ENCODE measurements at places on chromosomes 5 and 9.

DNA sequence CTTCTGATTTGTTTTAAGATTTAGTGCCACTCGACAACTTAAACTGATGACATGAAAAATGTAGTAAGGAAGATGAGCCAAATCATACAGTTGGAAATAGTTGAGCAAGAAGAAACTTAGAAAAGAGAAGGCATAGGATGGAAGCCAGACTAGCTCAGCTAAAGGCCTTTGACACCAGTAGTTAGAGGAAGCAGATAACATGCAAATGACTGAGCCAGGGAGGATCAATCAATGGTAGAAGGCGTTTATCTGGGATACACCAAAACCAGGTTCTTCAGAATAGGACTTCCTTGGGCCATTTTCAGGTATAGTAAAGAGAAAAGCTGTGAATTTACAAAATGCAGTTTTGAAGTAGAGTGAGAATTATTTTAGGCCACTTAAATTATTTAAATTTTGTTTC is 3.2 kb downstream of the TDRD7 start:
- DNase-seq, result no peak

DNA sequence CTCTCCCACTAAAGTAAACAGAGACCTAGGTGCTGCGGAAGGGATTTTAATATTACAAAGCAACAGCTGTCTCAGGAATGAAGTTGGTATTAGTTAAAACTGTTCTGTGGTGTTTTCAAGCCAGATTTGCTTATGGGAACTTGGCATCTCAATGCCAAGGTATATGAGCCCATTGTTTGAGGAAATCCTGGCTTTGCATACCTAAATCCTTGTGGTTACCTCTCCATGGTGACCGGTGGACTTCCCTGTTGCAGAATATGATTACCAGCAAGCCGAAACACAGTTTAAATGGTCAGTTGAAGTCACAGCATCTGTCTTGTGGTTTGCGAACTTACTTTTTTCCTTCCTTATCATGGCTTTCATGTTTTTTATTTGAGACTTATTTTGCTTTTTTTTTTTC is 62.3 kb upstream of the TXNDC8 start:
- DNase-seq, result no peak

DNA sequence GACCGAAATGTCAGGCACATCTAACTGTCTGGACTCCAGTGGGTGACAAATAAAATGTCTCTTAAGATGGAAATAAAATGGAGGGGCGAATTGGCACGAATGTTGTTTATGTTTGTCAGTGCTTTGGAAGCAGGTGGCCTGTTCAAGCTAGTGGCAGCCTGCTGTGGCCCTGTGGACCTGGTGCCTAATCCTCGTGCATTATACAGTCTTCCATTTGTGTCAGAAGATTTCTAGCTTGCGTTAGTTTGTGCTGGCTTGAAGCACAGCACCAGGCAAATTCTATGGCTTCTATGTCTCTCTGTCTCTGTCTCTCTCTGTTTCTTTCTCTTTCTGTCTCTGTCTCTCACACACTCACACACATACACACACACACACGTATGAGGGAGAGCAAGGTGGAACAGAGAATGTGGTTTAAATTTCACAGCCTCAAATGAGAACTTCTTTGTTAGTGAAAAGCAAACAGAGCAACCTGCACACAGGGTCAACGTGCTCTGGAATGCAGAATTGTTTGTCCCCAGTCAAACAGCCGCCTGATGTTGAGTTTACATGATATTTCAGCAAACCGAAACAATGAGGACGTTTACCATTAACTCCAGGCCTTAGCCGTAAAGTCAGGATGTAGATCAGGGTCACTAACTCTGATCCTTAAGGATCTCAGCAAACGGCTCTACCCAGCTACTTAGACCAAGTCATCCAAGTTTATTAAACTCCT is 39.0 kb upstream of the CD180 start:
- DNase-seq, result no peak

GRCh38 chr5:11903614-11904264 is 507 bp downstream of the CTNND2 start:
- no peak for DNase-seq

- no peak for DNase-seq
Measured at GRCh38 chr5:104431981-104432380, 869.4 kb upstream of the NUDT12 start.

GRCh38 chr9:135707252-135708138 is 5.5 kb downstream of the KCNT1 start:
- DNase-seq, result no peak

- DNase-seq, result no peak
Measured at GRCh38 chr5:66273121-66273520, 129.0 kb downstream of the SREK1 start.

- no peak for DNase-seq
Measured at GRCh38 chr5:40480392-40480791, 199.3 kb upstream of the PTGER4 start.

DNA sequence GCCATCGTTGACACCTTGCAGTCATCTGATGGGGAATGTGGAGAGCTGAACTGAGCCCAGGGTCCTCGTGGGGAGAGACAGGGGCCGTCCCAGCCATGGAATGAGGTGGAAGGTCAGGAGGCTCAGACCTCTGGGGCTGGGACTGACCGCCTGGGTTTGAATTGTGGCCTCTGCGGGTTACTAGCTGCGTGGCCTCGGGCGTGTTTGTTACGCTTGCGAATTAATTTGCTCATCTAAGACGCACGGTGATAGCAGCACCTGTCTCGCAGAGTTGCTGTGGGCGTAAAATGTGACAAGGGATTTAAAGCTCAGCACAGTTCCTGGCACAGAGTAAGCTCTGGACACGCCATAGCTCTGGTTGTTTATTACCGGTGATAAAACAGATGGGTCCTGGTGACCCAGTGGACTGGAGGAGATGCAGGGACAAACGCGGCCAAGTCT is 19.4 kb upstream of the DAB2IP start:
- no peak for DNase-seq

GRCh38 chr5:142806841-142807267 is 36.7 kb downstream of the ARHGAP26 start:
- peak; percentile 58 for DNase-seq

- DNase-seq, result no peak
Measured at GRCh38 chr5:107342371-107342770, 328.4 kb downstream of the EFNA5 start.

DNA sequence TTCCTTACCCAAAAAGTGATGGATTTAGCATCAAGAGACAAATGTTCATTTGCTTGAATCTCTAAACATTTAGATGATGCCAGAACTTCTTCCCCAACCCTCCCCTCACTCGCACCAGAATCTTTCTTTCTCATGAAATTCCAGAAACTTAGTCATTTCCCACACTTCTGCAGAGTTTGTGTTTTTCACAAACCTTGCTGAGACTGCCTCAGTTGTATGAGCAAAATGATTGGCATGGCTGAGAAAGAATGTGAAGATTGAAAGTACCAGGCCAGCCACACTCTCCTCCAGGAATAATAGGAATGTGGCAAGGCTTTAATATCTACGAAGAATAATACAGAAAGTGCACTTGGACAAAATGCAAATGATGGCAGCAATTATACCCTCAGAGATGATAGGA is 428.3 kb upstream of the CDH6 start:
- DNase-seq, result peak; percentile 57

GRCh38 chr9:77747163-77747562 is 99.0 kb upstream of the GNA14 start:
- DNase-seq, result no peak

GRCh38 chr9:131854896-131855613 is 115.2 kb upstream of the RAPGEF1 start:
- DNase-seq, result peak; percentile 22

GRCh38 chr5:116355819-116356601 is 218.6 kb downstream of the SEMA6A start:
- DNase-seq, result no peak

DNA sequence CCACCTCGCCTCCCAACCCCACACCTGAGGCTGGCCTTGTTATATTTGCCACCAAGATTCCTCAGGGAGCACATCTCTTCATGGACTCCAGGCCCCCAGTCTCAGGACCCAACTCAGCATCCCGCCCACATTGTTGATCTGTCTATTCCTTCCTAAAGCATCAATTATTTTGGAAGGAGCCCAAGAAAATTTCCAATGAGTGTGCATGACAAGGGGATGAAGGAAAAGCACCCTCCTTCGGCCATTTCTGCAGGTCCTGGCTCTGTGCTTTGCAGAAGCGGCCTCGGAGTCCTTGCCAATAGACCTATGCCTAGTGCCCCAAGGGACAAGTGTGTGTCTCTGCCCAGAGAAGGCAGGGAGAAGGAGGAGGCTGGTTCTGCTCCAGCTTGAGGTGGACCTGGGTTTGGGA is 273.2 kb downstream of the GADD45G start:
- no peak for DNase-seq

GRCh38 chr5:102211165-102211564 is 84.9 kb downstream of the SLCO4C1 start:
- no peak for DNase-seq

- DNase-seq, result no peak
Measured at GRCh38 chr5:91200692-91201091, 182.4 kb downstream of the ARRDC3 start.

DNA sequence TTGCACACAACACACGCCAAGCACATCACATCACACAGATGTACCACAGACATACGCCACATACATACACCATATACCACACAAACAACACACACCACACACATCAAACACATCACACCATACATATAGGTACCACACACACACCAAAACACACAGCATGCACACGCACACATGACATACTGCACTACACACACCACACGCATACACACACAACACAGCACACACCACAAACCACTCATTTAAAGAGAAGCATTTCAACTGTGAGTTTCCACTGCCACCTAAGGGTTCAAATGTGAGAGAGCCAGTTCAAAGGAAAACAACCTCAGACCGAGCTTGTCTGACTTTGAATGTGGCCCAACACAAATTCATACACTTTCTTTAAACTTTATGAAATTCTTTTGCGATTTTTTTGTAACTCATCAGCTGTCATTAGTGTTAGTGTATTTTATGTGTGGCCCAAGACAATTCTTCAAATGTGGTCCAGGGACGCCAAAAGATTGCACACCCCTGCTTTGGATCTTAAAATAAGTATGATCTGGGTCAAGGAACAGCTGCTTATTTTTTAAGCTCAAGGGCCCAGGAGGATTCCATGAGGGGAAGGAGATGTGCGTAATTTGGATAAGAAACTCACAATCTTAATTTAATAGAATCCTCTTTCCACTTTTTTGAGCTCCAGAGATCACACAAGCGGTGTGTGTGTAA is 494.6 kb downstream of the GADD45G start:
- peak; percentile 25 for DNase-seq

GRCh38 chr5:32839106-32839505 is 128.0 kb downstream of the NPR3 start:
- no peak for DNase-seq

DNA sequence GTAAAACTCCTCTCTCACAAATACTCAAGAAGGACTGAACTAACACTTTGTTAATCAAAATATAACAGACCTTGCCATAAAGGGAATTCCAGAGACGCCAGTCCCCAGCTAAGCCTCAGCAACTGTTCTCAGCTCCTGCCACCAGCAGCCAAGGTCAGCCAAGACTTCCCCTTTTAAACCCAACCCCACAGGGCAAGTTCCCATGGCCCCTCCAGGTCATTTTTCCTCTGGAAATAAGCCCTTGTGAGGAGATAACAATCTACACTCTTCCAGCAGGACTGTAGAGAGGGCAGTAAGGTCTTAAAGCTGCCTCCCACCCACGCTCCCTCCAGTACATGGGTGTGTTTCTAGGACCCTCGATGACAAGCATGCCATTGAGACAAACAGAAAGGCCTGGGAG is 78.3 kb downstream of the DPYSL3 start:
- no peak for DNase-seq

DNA sequence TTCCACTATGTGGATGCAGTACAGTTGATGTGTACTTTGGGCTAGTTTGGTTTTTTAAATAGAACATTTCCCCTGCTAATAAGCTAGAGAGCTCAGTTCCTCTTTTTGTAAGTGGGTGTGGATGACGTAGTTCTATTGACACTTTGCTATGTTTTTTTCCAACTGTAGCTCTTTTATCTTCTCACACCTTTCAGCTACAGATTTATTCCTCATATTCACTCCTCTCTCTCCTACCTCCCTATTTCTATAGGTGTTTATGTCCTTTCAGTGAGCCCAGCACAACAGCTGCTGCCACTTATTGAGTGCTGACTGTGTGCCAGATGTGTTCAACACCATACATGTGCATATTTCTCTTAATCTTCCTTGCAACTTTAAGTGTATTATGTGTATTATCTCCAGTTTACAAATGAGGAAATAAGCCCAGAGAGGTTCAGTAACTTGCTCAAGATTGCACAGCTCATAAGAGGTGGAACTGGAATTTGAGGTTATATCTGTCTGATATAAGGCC is 215.7 kb downstream of the SEMA6A start:
- DNase-seq, result peak; percentile 5

DNA sequence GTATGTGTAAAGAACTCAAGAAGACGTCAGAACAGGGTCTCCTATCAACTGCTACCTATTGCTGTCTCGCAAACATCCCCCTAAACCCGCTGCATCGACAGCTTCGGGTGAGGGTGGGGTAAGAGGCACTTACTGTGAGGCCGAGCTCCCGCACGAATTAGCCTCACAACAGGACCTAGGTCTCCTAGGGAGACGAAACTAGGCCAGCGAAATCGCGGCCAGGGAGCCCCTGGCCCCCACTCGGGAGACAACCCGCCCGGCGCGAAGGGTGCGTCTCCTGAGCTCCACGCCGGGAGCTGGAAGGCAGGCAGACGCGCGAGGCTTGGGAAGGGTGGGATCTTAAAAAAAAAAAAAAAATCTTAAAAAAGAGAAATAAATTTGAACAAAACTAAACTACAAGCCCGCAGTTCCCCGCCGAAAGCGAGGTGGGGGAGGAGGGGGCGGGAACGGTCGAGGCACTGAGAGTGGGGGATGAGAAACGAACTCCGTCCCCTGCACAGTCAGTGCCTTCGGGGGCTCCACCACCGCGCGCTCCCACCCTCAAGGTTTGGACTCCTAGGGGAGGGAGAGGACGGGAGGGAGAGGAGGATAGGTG is 33.0 kb upstream of the NFIB start:
- no peak for DNase-seq

DNA sequence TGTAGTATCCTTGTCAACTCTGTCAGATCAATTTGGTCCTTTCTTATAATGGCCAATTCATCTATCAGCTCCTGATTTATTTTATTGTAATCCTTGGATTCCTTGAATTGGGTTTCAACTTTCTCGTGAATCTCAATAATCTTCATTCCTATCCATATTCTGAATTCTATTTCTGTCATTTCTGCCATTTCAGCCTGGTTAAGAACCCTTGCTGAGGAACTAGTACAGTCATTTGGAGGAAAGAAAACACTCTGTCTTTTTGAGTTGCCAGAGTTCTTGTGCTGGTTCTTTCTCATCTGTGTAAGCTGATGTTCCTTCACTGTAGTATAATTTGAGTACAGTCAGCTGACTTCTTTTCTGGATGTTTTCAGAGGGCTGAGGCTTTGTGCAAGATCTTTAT is 84.5 kb downstream of the CETN3 start:
- DNase-seq, result no peak

All from fibroblast of the aortic adventitia (primary cell).